ENCODE measurements at places on chromosomes 7 and 10. TPM values are rescaled to one million over a fixed set of nuclear protein-coding genes. Genes with fewer than 3 reads are reported as not detected.

GRCh38 chr7:1811850-1812508 lies 141.9 kb downstream of the ELFN1 start:
- no peak for DNase-seq

- no peak for DNase-seq
These were observed 149.2 kb downstream of the RPS24 start for GRCh38 chr10:78182841-78183240.

- no peak for DNase-seq
These were observed 952 bp downstream of the DNMBP start for GRCh38 chr10:100008708-100009282.

DNA sequence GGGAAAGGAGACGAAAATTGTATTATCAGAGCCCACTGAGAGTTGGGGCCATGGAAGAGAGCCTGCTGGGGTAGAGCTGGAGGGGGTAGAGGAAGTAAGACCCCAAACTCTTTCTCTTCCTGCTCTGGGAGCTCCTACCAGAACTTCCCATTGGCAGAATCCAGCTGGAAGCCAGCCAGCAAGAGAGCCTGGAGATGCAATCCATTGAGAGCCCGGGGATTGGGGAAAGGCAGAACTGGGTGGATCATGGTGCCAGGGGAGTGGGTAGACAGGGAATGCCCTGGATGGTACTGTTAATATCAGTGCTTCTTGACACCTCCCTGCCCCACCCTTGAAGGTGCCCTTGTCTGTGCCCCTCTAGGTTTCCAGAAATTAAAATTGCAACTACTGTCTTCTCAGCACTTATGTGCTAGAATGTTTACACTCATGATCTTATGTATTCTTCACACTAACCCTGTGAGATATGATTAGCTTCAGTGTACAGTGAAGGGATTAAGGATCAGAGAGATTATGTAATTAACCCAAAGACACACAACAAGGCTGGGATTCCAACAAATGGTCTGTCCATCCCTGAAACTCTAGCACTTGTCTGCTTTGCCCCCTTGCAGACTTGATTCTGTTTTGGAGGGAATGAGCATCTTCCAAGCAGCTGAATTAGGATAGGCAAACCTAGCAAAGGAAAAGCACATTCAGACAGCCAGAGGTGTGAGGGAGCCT lies 154.1 kb downstream of the C10orf105 start:
- no peak for DNase-seq

OPN1SW gene
- not detected for total RNA-seq

- DNase-seq, result no peak
These were observed 126.2 kb downstream of the LRRC4 start for GRCh38 chr7:127905021-127905420.

DNA sequence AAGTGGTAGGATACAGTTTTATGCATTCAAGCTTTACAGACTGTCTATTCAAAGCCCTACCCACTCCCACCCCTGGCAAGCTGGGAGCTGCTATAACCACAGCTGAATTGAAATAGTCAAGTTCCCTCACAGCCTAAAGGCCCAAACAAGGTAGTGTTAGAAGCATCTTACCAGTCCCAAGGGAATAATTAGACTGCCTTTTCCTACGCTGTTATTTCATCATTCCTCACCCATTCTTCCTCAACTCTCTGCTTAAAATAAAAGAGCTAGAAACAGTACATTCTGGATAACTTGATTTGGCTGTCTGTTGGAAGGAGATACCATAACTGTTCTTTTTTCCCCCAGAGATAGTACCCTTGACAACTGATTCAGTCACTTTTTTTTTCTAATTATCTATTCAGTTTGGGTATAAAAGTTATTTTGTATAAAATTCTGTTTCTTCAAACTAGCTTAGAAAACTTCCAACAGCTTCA lies 54.0 kb downstream of the RAPGEF5 start:
- no peak for DNase-seq

- no peak for DNase-seq
These were observed 28.7 kb downstream of the RBM48 start for GRCh38 chr7:92557249-92557648.

DNA sequence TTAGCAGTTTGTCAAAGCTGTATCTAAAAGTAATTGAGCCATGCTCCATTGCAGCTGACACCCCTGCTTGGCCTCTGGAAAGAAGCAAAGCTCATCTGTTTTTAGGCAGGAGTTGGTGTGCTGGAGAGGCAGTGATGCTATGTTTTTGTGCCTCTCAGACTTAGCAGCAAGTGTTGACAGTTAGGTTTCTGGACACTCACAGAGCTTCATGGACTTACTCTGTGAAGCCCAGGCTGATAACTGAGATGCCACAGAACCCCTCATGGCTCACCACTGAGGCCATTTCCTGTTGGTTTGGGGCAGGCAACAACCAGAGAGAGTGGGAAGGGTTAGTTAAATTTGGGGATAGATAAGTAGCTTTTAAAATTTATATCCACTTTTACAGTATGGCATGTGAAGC lies 59.8 kb downstream of the BTAF1 start:
- DNase-seq, result no peak

DNAJC1 gene
- total RNA-seq, result 24.0 TPM

- DNase-seq, result no peak
These were observed 26.1 kb downstream of the ST7 start for GRCh38 chr7:116979430-116979829.

GRCh38 chr7:137996871-137997270 lies 5.0 kb downstream of the CREB3L2 start:
- no peak for DNase-seq

DNA sequence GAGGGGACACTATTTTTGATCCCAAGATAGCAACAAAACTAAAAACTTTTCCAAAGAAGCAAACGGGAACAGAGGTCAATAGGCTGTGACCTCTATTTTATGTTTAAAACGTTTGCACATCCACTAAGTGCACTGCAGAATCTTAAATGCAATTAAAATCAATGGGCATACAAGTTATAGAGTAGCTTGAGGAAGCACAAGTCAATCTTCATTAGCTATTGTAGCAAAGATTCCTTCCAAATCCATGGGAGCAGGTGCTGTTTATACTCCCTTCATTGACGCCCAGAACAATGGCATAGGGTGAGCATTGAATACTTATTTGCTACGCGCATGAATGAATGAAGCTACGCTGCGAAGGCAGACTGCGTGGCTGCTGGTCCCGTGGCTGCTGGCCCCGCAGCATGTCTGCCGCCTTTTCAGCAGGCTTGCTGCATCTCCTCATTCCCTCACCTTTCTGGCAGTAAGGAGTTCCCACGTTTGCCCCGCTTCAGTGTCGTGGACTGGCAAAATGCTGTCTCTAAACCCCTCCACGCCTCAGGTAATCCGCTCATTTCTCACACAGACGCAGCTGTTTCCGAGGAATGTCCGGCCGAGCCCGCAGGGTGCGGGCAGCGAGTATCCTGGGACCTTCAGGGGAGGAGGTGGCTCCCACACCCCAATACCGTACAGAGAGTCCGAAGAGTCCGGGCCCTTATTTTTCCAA lies 754 bp upstream of the PHYHIPL start:
- no peak for DNase-seq

DNA sequence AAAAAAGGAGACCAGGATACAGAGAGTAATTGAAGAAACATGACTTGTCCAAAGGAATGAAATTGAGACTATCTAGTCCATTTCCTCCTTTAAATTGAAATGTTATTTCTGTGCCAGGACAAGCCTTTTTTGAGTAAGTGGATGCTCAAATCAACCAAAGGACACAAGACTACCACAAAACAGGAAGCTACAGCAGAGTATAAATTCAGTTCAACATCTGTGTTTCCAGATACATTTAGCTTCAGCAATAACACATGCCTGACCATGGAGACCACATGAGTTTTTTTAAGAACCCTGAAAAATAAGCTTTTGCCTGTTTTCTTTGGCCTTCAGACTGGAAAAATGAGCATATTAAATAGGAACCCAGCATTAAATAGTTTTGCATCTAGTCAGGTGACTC lies 707.5 kb downstream of the ZWINT start:
- no peak for DNase-seq

- DNase-seq, result no peak
These were observed 146.3 kb upstream of the CHST15 start for GRCh38 chr10:124239696-124240095.

FGFR2 gene
- not detected for total RNA-seq

Measured in activated T-helper 2 cell treated with anti-CD3 and anti-CD28 coated beads, Interferon-gamma antibody, Interleukin-2, Interleukin-4, amounts not matched to agents 10 μg/mL and 5 μg/mL and 100 μg/mL, durations not matched to agents 14 hours and 24 hours and 36 hours (primary cell).